ENCODE measurements at places on chromosomes 13 and 19. TPM values are rescaled to one million over a fixed set of nuclear protein-coding genes. Genes with fewer than 3 reads are reported as not detected.
A peak's percentile ranks its signal among the peaks of the same experiment; 100 is the strongest.

The KANK3 gene
- total RNA-seq, result 8.8 TPM

DNA sequence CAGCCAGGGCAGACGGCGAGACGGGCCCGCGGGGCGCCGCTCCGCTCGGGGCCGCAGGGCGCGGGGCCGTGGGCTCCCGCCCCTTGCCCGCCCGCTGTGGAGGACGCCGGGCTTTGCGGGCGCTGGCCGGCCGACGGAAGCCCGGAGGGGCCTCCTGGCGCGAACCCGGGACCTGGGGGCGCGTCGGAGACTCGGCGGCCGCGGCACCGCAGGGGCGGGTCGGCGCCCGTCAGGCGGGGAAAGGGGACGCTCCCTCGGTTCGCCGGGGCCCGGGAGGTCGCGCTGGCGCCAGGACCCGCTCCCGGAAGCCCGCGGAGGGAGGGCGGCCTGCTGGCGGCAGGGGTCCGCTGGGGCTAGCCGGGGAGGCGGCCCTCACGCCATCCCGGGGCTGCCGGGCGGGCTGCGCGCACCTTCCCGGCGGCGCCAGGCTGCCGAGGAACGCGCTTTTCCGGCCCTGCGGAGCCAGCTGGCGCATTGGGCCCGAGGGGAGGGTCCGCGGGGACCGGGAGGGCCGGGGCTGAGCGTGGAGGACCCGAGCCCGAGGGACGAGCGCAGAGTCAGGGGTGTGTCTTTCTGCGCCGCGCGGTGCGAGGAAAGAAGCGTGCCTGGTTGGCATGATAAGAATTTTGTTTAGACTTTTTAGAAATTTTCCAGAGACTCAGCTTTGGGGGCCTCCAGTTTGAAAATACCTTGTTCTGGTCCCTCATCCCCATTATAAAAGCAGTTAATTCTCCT lies 511 bp downstream of the GARRE1 start:
- peak overlapping the region; percentile 93 for H3K27ac ChIP-seq
- no peak for DNase-seq
- H3K36me3 ChIP-seq, result no peaks in the 10 kb centered on the region
- no peaks in the 10 kb centered on the region for H3K4me1 ChIP-seq
- H3K4me3 ChIP-seq, result peak overlapping the region; percentile 96

GRCh38 chr19:3604227-3604986 lies 2.3 kb downstream of the TBXA2R start:
- H3K4me1 ChIP-seq, result no peaks in the 10 kb centered on the region
- H3K27me3 ChIP-seq, result peaks cover 35% of the 10 kb centered on the region
- peak overlapping the region; percentile 9 for H3K4me3 ChIP-seq
- peaks cover 9% of the 10 kb centered on the region for H3K36me3 ChIP-seq
- peak overlapping the region; percentile 84 for H3K27ac ChIP-seq
- no peak for DNase-seq

- H3K4me3 ChIP-seq, result no peak overlapping the region
- H3K27ac ChIP-seq, result no peak overlapping the region
- H3K4me1 ChIP-seq, result no peaks in the 10 kb centered on the region
Measured at GRCh38 chr19:34645551-34645950, 31.4 kb downstream of the SCGB2B2 start.

The B3GNT8 gene
- total RNA-seq, result 32.0 TPM

GRCh38 chr19:7858109-7858770 lies 15.9 kb downstream of the PRR36 start:
- no peak overlapping the region for H3K27ac ChIP-seq
- H3K27me3 ChIP-seq, result no peaks in the 10 kb centered on the region
- H3K36me3 ChIP-seq, result no peaks in the 10 kb centered on the region
- DNase-seq, result no peak

- no peak overlapping the region for H3K27ac ChIP-seq
- H3K36me3 ChIP-seq, result no peaks in the 10 kb centered on the region
- no peaks in the 10 kb centered on the region for H3K27me3 ChIP-seq
- DNase-seq, result no peak
- H3K4me1 ChIP-seq, result no peaks in the 10 kb centered on the region
Measured at GRCh38 chr13:34776390-34776981, 165.6 kb upstream of the NBEA start.

GRCh38 chr19:40633207-40633606 lies 32.0 kb downstream of the LTBP4 start:
- no peak overlapping the region for H3K4me3 ChIP-seq
- H3K27ac ChIP-seq, result no peak overlapping the region
- no peaks in the 10 kb centered on the region for H3K4me1 ChIP-seq
- no peaks in the 10 kb centered on the region for H3K36me3 ChIP-seq

- H3K27me3 ChIP-seq, result no peaks in the 10 kb centered on the region
- no peak overlapping the region for H3K27ac ChIP-seq
- H3K4me3 ChIP-seq, result no peak overlapping the region
- H3K4me1 ChIP-seq, result peaks cover 21% of the 10 kb centered on the region
- DNase-seq, result no peak
- no peaks in the 10 kb centered on the region for H3K36me3 ChIP-seq
Measured at GRCh38 chr19:2590630-2591399, 111.7 kb downstream of the GNG7 start.

The PDE4C gene
- not detected for total RNA-seq

GRCh38 chr13:52848455-52849195 lies at the start of gene PCDH8:
Gene PCDH8 (minus strand): TSS chr13:52848640. CDS start chr13:52848436, 204 bp downstream.
- no peak within 1 kb of the TSS for H3K4me3 ChIP-seq
- H3K27me3 ChIP-seq, result peaks cover 42% of the 10 kb centered on the region
- no peaks in the 10 kb centered on the region for H3K36me3 ChIP-seq
- no peak within 1 kb of the TSS for H3K27ac ChIP-seq

- no peaks in the 10 kb centered on the region for H3K27me3 ChIP-seq
- no peak overlapping the region for H3K4me3 ChIP-seq
- H3K27ac ChIP-seq, result no peak overlapping the region
- no peaks in the 10 kb centered on the region for H3K4me1 ChIP-seq
- H3K36me3 ChIP-seq, result no peaks in the 10 kb centered on the region
- no peak for DNase-seq
Measured at GRCh38 chr13:62294244-62294643, 878.6 kb upstream of the PCDH20 start.

DNA sequence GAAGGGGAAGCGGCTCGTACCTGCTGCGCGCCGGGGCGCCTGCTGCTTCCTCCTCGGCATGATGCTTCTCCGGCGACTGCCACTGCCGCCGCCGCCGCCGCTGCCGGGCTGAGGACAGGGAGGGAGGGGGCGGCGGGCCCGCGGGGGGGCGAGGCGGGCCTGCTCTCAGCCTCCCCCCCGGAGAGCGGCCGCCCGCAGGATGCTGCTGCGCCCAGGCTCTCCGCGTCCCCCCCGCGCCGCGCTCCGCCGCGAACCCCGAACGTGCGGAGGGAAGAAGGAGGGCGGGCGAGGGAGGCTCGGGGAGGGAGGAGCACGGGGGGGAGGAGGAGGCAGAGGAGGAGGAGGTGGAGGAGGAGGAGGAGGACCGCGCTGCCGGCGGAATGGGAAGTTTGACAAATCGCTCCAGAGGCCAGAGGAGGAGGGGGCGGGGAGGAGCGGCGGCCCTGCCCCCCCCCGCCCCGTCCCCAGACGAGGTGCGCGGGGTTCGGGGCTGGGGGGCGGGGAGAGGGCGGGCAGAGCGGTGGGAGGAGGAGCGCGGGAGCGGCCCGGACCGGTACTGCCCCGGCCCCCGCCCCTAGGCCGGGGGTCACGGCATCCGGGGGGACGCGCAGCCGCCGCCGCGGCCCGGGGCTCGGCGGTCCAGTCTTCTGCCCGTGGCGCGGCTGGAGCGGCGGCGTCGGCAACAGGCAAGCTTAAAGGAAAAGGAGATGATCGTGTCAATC lies at the start of gene TSHZ3:
Gene TSHZ3, minus strand, starts transcription at position 277 of the 722 bp plus-strand sequence. Its CDS starts 217 bp downstream, at position 60.
- H3K36me3 ChIP-seq, result no peaks in the 10 kb centered on the region
- peak within 1 kb of the TSS; percentile 98 for H3K27ac ChIP-seq
- H3K4me3 ChIP-seq, result peak within 1 kb of the TSS; percentile 91
- no peaks in the 10 kb centered on the region for H3K27me3 ChIP-seq
- peaks cover 26% of the 10 kb centered on the region for H3K4me1 ChIP-seq

GRCh38 chr19:51701468-51702100 lies 8.5 kb downstream of the SPACA6 start:
- no peak for DNase-seq
- H3K27me3 ChIP-seq, result no peaks in the 10 kb centered on the region
- H3K4me3 ChIP-seq, result peak overlapping the region; percentile 85
- peak overlapping the region; percentile 97 for H3K27ac ChIP-seq
- peaks cover 24% of the 10 kb centered on the region for H3K4me1 ChIP-seq
- H3K36me3 ChIP-seq, result no peaks in the 10 kb centered on the region

DNA sequence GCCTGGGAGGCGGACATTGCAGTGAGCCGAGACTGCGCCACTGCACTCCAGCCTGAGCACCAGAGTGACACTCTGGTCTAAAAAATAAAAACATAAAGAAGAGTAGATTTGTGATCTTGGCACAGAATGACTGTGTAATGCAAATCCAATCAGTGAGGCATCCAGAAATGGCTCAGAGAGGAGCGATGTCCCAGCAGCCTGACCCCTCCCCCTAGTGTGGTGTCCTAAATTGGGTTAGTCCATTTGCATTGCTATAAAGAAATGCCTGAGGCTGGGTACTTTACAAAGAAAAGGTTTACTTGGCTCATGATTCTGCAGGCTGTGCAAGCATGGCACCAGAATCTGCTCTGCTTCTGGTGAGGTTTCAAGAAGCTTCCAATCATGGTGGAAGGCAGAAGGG lies 59.1 kb upstream of the ZNF30 start:
- no peaks in the 10 kb centered on the region for H3K36me3 ChIP-seq
- no peak for DNase-seq
- H3K4me1 ChIP-seq, result no peaks in the 10 kb centered on the region
- no peaks in the 10 kb centered on the region for H3K27me3 ChIP-seq

The SF3A2 gene
- total RNA-seq, result 29.9 TPM

- H3K36me3 ChIP-seq, result no peaks in the 10 kb centered on the region
- DNase-seq, result no peak
- no peak overlapping the region for H3K4me3 ChIP-seq
Measured at GRCh38 chr19:6707011-6707657, 13.3 kb downstream of the C3 start.

The CYP4F3 gene
- 86.2 TPM for total RNA-seq

The FLT1 gene
- total RNA-seq, result 2.1 TPM

DNA sequence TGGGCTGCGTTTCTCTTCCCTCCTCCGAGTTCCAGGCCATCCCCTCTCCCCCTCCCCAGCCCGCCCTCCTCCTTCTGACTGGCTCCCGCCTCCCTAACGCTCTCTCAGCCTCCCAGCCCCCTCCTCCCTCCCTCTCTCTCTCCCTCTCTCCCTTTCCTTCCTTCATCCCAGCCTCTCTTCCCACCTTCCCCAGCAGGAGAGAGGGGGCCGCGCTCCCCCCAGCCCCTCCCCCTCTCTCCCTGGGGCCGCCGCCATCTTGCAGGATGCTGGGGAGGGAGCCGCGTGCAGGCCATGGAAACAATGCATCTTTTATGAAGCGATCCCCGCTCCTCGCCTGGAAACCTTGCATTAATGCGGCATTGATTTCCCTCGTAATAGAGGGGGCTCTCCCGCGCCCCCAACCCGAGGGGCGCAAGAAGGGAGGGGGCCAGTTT lies 42.6 kb upstream of the ADGRL1 start:
- peaks cover 14% of the 10 kb centered on the region for H3K4me1 ChIP-seq
- no peaks in the 10 kb centered on the region for H3K36me3 ChIP-seq
- H3K4me3 ChIP-seq, result peak overlapping the region; percentile 59
- H3K27me3 ChIP-seq, result no peaks in the 10 kb centered on the region
- H3K27ac ChIP-seq, result peak overlapping the region; percentile 55
- DNase-seq, result no peak

The TUBA3C gene
- not detected for total RNA-seq

The FCER2 gene
- total RNA-seq, result not detected

The CRLF1 gene
- 82.6 TPM for total RNA-seq

DNA sequence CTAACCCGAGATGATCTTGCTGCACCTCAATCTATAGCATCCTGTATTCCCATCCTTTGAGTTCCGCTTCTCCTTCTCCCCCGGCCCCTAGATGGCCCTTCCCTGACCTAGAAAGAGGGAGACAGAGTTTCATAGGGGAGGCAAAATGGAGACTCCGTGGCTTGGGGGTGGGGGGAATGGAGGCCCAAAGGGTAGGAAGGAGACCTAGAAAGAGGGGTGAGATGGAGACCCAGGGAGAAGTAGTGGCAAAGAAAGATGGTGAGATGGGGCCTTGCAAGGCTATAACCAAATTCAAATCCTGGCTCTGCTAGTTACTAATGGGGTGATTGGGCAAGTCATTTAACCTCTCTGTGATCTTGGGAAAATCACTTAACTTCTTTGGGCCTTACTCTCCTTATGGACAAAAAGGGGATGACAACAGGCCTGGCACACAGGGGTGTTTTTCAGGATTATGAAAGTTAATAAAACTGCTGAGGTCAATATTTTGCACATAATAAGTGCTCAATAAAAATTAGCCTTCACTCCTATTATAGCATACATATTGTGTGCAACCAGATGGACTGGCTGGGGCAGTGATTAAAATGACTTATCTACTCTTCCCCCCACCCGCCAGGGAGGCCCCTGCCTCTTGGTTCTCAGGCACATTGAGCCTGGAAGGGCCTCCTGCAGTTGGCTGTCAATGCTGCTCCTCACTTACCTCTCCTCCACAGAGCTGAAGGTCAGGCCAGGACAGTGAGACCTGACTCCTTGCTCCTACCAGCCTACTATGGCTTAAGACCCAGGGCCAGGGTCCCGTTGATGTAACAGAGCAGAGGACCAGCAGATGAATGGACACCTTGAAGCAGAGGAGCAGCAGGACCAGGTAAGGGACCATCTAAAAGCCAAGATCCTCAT lies 633 bp downstream of the SPHK2 start:
- peak overlapping the region; percentile 93 for H3K27ac ChIP-seq
- no peak for DNase-seq
- peaks cover 54% of the 10 kb centered on the region for H3K4me1 ChIP-seq
- H3K36me3 ChIP-seq, result peaks cover 24% of the 10 kb centered on the region

DNA sequence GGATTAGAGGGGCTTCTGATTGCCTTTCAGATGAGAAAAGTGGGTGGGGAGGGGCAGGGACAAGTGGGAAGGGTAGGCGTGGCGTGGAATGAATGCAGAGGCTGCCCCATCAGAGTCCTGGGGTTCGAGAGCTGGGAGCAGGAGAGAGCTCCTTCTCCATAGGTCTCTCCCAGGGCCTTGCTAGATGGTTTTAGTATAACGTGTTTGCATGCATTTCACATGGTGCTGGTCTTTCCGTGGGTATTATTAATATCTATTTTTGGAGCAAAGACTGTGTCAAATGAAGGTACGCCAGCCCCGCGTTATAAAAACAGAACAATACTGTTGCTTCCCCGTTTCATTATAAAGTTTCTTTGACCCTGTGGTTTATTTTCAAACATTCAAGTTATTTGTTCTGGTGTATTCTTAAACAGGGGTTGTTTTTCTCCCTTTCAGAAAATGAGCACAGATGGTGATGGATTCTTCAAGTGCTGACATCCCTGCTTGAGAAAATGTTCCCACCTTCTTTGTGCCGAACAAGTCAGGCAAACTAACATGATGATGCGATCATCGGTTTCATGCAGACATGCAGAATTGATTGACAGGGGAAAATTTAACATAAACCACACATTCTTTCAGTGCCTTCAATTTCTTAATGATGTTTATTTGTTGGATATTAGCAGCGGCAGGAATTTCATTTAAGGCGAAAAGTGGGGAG lies 62.1 kb upstream of the ZNF536 start:
- no peak overlapping the region for H3K27ac ChIP-seq
- no peak overlapping the region for H3K4me3 ChIP-seq
- H3K4me1 ChIP-seq, result no peaks in the 10 kb centered on the region
- no peak for DNase-seq

The TMEM272 gene
- not detected for total RNA-seq

The CCL25 gene
- total RNA-seq, result not detected

- no peak for DNase-seq
- no peak overlapping the region for H3K27ac ChIP-seq
- no peaks in the 10 kb centered on the region for H3K27me3 ChIP-seq
- peaks cover 15% of the 10 kb centered on the region for H3K4me1 ChIP-seq
- no peaks in the 10 kb centered on the region for H3K36me3 ChIP-seq
Measured at GRCh38 chr19:34241513-34242337, 12.6 kb upstream of the GARRE1 start.

GRCh38 chr13:68540244-68540643 lies 1310.1 kb upstream of the PCDH9 start:
- no peaks in the 10 kb centered on the region for H3K36me3 ChIP-seq
- no peak overlapping the region for H3K4me3 ChIP-seq
- DNase-seq, result no peak
- no peaks in the 10 kb centered on the region for H3K27me3 ChIP-seq

Data from esophagus squamous epithelium (tissue), 5 donors.